Stimulated activated CD8-positive, alpha-beta memory T cell treated with anti-CD3 and anti-CD28 coated beads, Interleukin-4, amount 100 ng/mL, for 4 hours (primary cell): ENCODE measurements at places on chromosomes 11 and 22.

DNA sequence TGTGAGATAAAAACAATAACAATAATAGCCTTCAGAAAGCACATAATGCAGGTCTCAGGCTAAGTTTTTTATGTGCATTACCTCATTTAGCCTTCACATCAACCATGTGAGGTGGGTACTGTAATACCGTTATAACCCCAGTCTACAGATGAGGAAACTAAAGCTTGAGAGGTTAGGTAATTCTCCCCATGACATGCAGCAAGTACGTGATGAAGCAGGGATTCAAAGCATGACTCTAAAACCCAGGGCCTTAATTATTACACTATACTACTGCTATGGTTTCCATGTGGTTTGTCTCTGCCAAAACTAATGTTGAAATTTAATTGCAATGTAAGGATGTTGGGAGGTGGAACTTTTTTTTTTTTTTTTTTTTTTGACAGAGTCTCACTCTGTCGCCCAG is 37.7 kb upstream of the FDX1 start:
- DNase-seq: no peak

DNA sequence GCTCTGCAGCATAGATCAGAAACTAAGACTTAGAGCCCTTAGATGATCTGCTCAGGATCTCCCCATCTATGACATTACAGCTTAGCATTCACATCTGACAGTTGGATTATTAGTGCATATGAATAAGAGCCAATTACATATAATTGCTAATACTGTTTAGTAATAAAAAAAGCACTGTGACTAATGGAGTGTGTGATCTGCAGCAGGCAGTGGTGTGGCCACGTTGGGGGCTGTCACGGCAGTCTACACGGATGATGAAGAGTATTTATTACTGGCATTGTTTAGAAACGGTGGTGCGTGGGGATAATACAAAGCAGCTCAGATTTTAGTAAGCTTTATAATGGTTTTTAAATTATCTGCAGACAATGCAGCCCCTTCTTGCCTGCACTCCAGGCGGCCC is 93.5 kb upstream of the TIMP3 start:
- DNase-seq: no peak

DNA sequence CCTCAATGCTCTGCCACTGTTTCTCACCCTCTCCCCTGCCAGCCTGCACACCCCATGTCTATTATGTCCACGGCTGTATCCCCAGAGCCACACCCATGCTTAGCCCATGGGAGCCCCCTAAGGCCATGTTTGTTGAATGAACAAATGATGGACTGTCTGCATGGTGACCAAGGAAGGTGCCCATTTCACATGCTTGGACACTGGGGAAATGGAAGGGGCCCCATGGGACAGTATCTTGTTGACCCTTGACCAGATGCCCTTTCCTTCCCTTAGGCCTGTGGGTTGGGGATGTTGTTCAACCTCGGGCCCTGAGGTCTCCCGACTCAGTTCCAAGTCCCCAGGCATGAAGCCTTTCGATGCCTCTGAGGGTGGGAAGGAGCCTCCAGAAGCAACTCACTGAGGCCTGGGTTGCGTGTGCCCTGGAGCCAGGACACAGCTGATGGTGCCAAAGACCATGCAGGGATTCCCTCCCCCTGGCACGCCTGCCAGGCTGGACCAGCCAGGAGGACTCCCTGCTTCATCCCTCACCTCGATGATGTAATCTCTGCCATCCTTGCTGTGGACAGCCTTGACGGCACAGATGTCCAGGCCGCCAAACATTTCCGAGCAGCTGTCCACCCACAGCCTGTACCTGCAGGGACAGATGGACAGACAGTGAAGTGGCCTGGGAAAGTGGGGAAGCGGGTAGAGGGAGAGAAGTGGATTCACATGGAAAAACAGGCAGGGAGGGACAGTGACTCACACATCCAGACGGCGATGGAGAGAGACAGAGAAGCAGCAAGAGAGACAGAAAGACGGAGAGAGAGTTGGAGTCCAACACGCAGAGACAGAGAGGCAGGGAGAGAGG is 58.9 kb downstream of the FBXO7 start:
- DNase-seq: no peak

DNA sequence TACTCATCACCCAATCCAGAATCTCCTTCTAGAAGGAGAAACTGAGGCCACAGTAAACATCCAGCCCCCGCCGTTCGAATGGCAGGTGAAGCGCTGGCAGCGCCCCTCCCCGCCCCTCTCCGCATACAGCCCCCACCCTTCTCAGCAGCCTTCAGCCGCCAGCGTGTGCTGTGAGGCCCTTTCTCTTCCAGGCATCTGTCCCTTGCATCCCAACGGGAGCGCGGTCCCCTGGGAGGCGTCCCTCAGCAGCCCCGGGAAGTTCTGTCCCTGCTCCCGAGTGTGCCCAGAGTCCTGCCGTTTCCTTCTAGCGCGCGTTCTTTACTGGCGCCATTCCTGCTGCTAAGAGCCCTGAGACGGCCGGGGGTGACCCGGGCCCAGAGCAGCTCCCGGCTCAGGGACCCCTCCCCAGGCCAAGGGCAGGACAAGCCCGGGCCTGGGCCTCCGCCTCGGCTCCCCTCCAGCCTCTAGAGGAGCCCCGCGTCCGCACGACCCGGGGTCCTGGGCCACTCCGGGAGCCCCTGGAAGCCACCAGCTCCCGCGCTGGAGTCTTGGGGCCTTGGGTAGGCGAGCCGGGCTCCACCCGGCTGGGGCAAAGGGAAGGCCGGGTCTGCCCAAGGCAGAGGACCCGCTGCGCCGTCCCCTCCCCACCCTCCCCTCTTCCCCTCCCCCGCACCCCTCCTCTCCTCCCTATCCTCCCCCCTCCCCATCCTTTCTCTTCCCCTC is 450.4 kb downstream of the OPCML start:
- DNase-seq: no peak

- no peak for DNase-seq
Observed at GRCh38 chr11:77512092-77512491, 38.2 kb upstream of the PAK1 start.

DNA sequence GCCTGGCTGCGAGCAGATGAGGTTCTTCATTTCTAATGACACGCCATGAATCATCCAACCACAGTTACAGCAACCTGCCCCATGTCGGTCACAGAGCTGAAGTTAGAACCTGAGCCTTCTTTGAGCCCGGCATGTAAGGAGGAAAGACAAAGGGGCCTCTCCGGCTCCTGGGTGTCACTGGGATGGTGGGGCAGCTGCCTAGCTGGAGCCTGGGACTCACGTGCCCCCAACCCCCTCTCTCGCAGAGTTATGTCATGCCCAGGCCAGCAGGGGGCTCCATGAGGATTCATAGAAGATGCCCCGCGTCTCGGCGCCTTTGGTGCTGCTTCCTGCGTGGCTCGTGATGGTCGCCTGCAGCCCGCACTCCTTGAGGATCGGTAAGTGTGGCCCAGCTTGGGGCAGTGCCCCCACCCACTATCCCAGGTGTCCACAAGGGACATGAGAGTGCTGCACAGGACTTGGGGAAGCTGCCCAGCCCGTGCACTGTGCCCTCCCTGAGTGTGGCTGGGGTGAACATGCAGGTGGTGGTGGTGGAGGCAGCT is 148.5 kb downstream of the GRIK4 start:
- no peak for DNase-seq

GRCh38 chr11:96257972-96258934 is 84.7 kb downstream of the MAML2 start:
- DNase-seq: no peak

DNA sequence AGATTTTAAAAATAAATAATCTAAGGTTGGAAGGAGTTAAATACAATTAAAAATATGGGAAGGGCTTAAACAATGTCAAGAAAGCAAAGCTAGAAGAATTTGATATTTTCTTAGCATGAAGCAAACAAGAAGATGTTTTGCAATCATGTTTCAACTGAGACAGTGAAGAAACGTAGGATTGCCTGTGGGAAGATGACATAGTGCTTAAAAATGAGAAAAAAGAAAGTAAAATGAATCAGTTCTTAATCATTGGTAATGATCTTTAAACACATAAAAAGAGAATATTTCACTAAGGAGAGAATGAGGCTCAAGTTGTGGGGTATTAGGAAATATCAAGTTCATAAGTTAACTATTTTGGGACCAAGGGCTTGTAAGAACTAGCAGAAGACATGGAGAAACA is 855.0 kb downstream of the METTL15 start:
- DNase-seq: no peak

GRCh38 chr11:114610984-114611944 is 15.7 kb upstream of the NXPE4 start:
- DNase-seq: no peak

- DNase-seq: no peak
Observed at GRCh38 chr22:24001314-24001713, 3.9 kb downstream of the GSTT4 start.
